Suppressor macrophage treated with lipopolysaccharide for 4 hours (primary cell): ENCODE measurements at places on chromosomes 13 and 19.

DNA sequence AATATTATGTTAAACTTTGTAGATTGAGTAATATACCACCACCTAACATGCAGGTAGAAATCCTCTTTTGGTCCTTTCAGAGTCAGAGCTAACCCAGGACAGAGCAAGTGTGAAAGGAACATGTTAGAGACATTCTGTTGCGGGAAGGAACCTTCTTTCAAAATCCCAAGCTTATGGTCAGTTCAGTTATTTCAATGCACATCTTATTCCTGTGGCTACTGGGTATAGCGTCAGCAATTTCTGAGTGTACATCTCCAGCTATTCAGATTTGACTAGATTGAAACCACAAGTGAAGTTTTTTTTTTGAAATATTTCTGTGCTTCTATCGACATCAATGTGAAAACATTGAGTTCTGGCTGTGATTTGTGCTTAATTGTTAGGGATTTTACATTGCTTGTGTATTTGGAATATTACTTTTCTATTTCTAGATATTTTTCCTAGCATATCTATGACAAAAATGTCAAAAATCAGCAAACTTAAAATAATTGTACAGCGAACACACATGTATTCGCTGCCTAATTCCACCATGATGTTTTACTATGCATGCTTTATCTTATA is 165.3 kb downstream of the LMO7 start:
- no peak for DNase-seq

GRCh38 chr13:83440465-83440864 is 441.8 kb downstream of the SLITRK1 start:
- no peak for DNase-seq

DNA sequence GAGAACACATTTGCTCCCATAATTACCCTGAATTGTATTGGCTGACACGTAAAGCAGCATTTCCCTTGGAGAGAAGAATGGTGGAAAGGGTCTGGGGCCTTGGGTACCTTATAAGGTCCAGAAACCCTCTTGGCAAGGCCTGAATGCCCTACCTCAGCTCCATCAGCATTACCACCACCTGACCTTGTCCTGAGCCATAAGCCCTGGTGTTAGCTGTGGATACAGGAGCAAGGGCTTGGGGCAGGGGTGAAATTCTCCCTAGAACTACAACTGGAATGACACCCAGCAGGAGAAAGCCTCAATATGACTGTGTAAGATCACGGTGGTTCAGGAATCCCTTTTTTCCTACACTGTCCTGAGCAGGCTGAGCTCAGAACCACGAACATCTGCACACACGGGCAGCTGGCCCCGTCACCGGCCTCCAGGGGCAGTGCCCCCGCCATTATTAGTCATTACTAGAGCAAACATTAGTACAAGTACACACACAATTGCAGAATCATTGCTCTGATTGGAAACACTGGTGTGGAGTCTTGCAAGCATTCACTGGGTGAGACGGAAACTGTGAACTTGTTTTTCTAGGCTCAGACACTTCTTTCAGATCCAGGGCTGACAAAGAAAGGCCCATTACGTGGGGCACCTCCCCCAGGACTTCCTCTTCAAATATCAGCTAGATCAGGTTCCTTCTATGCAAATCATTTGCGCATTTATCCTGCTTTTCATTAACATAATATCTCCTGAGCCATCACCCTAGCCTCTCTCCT is 26.8 kb upstream of the MTIF3 start:
- peak; percentile 14 for DNase-seq

DNA sequence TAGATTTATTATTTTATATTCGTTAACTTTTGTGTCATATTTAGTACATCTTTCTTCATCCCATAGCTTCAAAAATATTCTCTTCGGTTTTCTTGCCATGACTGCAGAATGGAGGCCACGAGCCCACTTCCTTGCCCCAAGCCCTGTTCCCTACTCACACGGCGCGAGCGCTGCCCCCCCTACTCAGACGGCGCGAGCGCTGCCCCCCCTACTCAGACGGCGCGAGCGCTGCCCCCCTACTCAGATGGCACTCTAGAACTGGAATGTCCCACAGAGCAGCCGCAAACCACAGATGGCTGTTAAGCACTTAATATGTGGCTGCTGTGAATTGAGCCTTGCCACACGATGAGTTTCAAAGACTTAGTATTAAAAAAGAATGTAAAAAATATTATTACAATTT is 102.2 kb upstream of the PEG3 start:
- DNase-seq: peak; percentile 0

DNA sequence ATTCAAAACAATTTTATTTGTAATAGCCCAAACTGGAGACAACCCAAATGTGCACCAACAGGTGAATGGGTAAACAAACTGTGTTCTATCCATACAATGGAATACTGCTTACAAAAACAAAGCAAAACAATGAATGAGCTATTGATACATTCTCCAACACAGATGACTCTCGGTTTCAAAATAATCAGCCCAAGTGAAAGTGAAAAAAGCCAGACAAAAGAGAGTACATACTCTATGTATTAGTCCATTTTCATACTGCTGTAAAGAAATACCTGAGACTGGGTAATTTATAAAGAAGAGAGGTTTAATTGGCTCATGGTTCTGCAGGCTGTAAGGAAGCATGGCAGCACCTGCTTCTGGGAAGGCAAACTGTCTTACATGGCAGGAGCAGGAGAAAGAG is 65.2 kb upstream of the LRCH1 start:
- DNase-seq: no peak

GRCh38 chr13:108987517-108987916 is 358.1 kb downstream of the MYO16 start:
- no peak for DNase-seq

DNA sequence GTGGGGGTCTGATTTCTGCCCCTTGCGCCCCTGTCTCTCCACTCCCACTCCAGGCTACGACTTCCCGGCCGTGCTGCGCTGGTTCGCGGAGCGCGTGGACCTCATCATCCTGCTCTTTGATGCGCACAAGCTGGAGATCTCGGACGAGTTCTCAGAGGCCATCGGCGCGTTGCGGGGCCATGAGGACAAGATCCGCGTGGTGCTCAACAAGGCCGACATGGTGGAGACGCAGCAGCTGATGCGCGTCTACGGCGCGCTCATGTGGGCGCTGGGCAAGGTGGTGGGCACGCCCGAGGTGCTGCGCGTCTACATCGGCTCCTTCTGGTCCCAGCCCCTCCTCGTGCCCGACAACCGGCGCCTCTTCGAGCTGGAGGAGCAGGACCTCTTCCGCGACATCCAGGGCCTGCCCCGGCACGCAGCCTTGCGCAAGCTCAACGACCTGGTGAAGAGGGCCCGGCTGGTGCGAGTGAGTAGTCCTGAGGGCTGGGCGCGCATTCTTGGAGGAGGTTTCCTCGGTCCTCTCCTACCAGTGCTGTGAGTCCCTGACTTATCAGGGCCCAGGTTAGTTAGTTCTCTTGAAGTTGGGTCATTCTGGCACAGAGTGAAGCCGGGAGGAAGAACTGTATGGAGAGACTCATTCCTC is 12.7 kb downstream of the EHD2 start:
- no peak for DNase-seq

DNA sequence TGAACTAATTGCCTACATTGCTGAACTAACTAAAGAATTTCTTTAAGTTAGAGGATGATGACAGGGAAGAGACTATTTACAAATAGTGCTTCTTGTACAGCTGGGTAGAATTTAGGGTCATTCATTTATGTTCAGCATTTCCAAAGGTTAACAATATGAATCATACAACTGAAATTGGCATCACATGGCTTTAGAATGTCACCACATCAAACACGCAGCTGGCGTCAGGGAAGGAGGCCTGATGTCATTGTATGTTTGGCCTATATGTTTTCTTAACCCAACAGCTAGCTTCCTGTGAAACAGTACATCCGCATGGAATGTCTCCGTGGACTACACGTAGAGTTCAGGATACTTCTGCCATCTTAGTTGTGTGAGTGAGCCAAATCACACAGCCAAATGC is 99.0 kb upstream of the TNFSF11 start:
- DNase-seq: peak; percentile 6

GRCh38 chr19:17385878-17386611 is 8.0 kb downstream of the CCDC194 start:
- DNase-seq: peak; percentile 69

- no peak for DNase-seq
These were observed 97.9 kb downstream of the UGGT2 start for GRCh38 chr13:95955255-95955654.

DNA sequence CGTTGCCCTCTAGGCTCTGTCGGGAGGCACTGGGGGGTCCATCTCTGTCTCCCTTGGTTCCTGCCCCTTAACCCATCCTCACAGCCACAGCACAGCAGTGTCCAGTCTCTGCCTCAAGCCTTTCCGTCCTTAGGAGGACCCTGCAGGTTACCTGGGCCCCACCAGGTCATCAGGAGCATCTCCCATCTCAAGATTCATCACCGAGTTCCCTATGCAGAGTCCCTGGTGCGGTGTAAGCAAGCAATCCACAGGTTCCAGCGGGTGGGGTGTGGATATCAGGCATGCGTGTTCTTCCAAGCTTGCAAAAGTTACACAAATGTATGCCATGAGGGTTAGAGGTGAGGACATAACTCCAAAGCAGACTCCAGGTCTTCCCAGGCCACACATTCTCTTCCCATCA is 20.9 kb upstream of the GAS6 start:
- DNase-seq: no peak

GRCh38 chr19:12093777-12094176 is 29.2 kb downstream of the ZNF844 start:
- peak; percentile 48 for DNase-seq
